ENCODE measurements at places on chromosomes 2 and 18.

DNA sequence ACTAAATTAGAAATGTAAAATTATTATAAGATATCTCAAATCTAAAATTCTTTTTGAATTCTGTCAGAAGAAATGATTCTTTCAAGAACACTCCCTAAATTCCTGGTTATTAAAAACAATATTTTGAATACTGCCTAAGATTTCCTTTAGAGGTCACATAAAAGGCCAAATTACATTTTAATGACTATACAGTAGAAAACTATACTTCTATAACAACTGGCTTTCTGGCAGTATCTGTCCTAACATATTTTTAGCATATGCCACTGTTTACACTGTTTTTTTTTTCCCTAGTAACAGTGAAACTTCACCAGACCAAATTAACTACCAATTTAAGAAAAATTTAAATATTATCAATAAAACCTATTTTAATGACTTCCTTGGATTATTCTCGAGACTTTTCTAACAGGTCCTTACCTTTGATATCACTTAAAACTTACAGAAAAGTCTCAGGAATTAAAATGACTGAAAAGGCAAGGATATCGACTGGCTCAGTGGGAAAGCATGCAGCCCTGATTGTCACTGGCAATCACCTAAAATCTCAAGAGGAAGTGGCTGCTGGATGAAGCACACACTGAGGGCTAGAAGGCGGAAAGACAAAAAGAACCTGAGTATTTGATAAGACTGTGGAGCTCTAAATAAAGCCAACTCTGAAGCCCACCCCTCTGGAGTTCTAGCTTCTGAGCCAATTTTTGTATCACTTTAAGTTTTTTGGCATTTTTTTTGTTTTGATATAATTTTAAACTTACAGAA lies 59.6 kb downstream of the SPIRE1 start:
- no peak for DNase-seq

- no peak for DNase-seq
These were observed 103.6 kb downstream of the NXPH2 start for GRCh38 chr2:138676619-138677021.

GRCh38 chr2:153228904-153229303 lies 249.7 kb downstream of the RPRM start:
- no peak for DNase-seq

DNA sequence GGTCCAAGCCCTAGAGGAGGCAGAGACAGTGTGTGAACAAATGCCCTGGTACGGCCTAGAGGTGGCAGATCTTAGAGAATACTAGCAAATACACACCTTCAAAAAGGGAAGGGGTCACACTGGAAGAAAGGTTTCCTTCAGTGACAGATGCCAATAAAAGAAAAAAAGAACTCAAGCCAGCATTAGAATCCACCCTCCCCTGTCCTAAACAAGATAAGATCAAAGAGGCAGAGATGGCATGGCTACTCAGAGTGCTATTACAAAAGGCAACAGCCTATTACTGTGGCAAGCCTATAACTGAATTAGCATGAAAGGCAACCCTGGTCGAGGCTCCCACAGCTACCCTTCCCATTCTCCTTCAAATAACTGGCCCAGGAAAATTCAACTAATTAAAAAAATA lies 69.6 kb downstream of the SMC6 start:
- DNase-seq, result no peak

DNA sequence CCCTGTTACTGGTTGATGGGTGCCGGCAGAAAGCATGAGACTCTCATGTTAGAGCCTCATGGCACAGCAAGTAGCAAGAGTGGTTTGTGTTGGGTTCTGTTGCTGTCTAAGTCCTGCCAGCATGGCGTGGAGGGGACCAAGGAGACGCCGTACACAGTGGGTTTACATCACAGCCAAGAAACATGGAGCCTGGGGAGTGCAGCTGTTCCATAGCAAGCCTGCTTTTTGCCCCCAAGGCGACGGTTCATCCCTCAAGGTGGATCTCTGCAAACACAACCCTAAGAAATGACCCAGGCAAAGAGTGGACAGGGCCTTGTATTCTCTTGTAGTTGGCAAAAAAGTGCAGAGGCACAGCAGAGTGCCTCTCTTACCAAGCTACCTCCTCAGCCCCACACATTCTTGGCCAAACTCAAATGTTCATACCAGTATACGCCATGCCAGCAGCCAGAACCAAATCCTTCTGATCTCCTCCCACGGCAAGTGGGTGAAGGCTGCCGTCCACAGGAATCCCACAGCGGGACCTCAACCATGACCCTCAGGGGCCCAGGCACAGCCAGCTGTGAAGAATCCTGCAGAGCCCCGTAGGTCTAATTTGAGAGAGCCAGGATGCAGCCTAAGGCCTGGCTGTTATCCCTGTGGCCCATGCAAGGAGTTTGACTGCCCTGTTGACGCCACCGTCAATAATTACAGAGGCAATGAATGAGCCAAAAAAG lies 19.0 kb downstream of the SNED1 start:
- no peak for DNase-seq

GRCh38 chr2:8993902-8994278 lies 9.6 kb downstream of the MBOAT2 start:
- DNase-seq, result no peak

GRCh38 chr18:837922-838321 lies 25.9 kb upstream of the YES1 start:
- DNase-seq, result no peak

DNA sequence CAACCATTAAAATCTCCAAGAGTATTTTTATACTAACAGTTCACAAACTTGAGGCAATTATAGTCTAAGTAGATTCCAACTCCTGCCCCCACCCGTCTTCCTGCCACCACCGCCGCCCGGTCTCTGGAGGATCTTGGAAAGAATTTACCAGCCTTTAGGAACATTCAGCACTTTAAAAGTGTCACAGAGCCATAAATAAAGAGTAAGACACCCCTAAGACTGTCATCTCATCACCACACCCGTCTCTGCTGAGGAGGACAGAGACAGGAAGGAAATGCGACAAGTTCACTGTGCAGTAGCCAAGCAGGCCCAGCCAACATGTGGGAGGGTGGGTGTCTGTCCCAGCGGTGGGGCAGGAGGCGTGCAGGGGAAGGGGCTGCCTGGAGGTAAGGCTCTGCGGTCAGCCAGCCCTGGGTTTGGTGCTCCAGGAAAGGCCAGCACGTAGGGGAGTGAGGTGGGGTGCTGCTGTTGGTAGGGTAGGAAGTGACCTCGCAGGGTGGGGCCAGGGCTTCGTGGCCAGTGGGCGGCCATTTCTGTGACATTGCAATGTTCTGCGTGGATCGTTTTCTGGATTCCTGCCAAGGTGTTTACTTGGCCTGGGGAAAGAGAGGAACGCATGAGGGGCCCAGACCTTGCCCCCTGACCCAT lies 111.6 kb downstream of the FAM210A start:
- DNase-seq, result peak; percentile 56

- no peak for DNase-seq
These were observed 84.6 kb downstream of the TMEM163 start for GRCh38 chr2:134634054-134634753.

DNA sequence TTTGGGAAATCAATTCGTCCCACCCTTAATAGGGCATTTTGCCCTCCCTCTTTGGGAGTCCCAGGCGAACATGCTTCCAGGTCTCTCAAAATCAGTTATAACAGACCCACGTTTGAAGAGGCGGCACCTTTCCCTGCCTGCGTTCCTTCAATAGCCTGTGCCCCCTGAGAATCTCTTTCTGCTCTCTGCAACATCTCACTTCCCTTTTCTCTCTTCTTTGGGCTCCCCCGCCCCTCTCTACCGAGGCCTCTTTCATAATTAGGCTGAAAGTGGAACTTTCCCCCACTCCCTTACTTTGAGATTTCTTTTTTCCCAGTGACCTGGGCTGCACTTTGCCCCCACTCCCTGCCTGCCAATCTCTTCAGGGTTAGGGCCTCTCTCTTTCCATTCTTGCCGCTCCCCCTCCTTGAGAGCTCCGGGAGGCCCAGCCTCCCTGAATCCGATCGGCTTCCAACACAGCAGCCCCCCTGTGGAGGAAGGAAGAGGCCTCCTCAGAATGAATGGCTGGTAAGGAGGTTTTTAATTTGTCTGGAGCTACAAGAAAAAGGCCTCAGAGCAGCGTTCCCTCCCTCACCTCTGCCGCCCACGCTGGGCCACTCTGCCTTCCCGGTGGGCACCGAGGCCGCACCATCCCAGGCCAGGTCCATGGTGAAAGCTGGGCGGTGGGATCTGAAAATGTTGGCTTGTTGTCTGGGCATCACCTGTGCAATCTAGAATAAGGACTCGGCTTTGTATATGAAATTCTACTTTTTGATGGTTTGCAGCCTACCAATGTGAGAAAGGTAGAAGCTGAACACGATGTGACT lies 162.6 kb upstream of the SIX3 start:
- peak; percentile 5 for DNase-seq

- DNase-seq, result no peak
These were observed 81.5 kb upstream of the PGAP1 start for GRCh38 chr2:197007716-197008628.

GRCh38 chr2:102100371-102101096 lies 42.0 kb upstream of the IL1R1 start:
- no peak for DNase-seq

GRCh38 chr2:71478806-71479205 lies 25.4 kb downstream of the DYSF start:
- no peak for DNase-seq

DNA sequence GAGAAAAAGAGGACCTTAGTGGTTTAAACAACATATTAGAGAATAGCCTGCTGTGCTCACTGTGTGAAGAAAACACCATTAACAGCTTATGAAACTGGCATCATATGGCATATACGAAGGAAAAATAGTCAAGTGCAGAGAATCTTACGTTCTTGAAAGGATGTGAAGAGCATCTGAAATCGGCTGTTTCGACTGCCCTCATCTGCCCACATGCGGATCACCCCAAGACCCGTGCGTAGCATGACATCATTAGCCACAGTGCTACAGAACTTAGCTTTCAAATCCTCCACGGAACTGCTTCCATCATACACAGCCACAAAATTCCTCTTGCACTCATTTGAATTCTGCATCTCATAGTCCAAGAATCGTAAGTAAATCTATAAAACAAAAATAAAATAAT lies 84.3 kb downstream of the NETO1 start:
- DNase-seq, result no peak

GRCh38 chr18:32470460-32470713 lies 295 bp downstream of the GAREM1 start:
- no peak for DNase-seq

DNA sequence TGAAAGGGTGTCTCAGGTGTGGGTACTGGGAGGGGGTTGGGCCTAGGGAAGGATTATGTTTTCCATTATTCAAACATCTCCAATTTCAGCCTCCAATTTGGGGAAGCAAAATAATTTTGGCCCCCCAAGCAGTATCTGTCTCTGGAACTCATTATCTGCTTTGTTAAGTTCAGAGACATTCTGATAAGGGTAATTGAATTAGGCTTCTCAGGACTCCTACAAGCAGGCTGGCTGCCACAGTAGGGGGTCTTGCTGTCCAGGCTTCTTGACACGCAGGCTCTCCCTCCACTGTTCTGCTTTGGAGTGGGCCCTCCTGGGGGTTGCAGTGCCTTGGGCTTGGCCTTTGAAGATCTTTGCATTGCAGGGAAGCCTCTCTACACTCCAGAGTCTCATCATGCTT lies 108.1 kb upstream of the SIX2 start:
- DNase-seq, result no peak

DNA sequence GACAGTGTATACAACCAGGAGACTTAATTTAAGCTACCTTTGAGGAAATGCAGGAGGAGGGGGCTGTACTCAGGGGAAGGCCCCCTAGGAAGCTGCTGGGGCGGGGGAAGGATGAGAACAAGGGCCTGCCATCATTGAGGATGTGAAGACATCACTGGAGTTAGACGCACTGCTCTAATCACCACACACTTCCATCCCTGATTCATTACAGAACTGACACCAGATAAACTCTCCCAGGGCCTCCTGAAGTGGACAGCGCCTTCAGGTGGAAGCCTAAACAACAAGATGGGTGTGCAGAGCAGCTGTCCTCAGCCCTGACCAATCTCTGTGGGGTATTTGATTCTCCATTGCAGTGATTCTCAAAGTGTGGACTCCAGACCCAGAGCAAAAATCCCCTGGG lies 30.6 kb upstream of the SLC35G4 start:
- no peak for DNase-seq

DNA sequence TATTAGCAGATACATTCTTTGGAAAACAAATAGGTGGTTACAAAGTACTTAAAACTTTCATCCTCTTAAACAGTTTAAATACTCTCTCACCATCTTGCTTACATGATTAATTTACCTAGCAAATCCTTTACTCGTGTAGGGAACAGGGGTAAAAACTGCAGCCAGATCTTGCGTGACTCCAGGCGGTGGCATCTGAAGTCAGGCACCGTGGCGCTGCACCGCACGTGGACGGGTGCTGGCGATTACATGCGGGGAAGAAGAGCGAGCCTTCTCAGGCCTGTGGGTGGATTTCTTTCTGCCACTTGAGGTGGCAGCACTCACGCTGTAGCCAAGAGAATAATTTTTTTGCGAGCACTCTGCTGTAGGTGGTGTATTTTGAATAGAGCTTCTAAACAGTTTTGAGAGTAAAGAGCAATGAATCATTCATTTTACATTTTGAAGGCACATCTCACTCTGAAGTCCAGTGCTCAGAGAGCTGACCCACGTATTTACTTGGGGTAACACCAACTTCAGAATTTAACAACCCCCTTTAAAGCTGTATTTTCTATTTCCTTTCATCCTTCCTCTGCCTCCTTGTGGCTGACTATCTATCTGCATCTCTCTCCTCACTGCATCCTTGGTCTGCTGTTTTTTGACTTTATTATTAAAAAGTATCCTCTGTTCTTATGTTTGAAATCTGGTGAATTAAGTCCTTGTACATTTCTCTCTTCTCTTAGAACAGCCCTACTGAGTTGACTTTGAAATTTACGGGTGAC lies 68.9 kb downstream of the EPAS1 start:
- DNase-seq, result no peak

- DNase-seq, result no peak
These were observed 4.9 kb upstream of the GPC1 start for GRCh38 chr2:240430595-240430994.

DNA sequence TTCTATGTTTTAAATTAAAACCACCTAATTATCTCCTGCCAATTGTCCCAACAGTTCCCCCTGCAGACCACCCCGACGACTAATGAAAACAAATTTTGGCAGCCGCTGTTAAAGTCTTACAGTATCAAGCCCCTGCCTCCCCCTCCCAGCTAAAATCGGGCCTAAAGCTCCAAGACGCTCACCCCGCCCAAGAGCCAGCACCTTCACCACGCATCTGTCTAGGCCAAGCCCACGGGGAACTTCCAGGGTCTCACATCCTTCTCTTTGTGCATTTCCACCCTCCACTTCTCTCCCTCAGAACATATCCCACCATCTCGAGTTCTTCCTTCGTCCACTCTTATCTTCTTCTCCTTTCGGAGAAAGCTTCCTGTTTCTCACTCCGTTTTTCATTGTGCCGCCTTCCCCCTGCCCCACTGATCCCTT lies 445 bp downstream of the PRPF40A start:
- no peak for DNase-seq

GRCh38 chr2:143504397-143504796 lies 375.2 kb downstream of the ARHGAP15 start:
- DNase-seq, result no peak

GRCh38 chr2:158988501-158988900 lies 20.1 kb downstream of the TANC1 start:
- no peak for DNase-seq

- no peak for DNase-seq
These were observed 1.9 kb downstream of the CD302 start for GRCh38 chr2:159795841-159796690.

Data from CD4-positive, alpha-beta T cell treated with Interleukin-12 subunit alpha and Interleukin-12 subunit beta, for 1 hour (primary cell).